ENCODE measurements at places on chromosomes 11 and 22.

- no peak for DNase-seq
These were observed at the start of gene TPH1 for GRCh38 chr11:18046116-18046777. Gene TPH1, minus strand, starts transcription at chr11:18046269. Its CDS starts 5,507 bp downstream, at chr11:18040762.

- no peak for DNase-seq
These were observed 72.6 kb downstream of the DEPDC5 start for GRCh38 chr22:31826443-31826842.

- DNase-seq = no peak
These were observed 34.8 kb upstream of the TTC12 start for GRCh38 chr11:113279591-113279990.

GRCh38 chr11:62928011-62928410 lies 6.8 kb upstream of the CHRM1 start:
- no peak for DNase-seq

DNA sequence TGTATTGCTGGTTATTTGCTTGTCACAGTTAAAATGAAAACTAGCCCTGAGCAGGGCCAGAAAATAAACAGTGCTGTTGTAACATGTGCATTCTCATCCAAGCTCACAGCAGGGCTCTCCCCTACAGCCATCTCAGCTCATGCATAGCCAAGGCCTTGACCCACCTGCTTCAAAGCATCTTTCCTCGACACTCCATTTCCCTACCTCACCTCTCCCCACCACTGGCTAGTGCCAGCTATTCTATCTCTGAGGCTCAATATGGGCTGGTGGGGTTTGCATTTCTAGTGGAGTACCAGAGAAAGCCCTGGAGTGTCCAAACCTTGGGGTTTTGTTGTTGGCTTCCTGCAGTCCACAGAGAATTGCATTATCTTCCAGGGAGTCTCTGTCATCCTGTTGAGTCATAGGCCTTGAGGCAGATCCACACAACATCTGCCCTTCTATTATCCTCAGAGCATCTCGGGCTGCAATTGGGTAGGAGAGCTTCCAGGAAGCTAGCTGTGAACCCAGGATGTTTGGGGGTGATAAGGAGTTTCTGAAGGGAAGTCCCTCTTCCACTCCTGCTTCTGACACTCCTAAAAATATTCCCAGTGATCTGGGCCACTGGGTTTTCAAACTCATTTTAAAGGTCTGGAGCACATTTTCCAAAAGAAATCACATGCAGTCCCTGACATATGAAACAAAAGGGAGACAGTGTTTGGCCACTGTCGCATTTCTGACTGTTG lies 36.1 kb upstream of the AMOTL1 start:
- DNase-seq = peak; percentile 79

- DNase-seq = no peak
These were observed 134.2 kb downstream of the RBFOX2 start for GRCh38 chr22:35894464-35894878.

DNA sequence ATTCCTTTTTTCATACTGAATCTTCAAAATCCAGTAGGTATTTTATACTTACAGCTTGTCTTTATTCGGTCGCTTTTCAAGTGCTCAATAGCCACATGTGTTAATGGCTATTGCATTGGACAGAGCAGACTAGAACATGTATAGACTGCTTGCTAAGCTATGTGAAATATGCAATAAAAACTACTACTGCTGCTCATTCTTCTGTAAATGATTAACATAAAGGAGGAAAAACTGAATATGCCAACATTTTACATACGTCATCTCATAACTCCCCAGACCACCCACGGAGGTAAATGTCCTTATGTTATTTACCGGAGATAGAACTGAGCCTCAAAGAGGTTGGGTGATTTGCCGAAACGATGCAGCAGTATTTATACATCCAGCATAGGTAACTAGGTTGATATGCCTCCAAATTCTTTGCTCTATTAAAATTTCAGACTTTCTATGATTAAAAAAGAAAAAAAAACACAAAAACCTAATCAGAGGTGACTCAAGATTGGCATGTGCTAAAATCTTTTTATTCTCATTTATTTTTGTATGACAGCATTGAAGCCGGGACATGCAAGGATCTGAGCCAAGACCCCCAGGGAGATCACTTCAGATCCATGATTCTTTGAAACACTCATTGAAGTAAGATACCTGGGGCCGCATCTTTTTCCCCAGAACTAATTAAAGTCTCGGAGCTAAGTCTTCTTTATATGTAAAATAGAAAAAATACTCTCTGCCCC lies 78.5 kb upstream of the OR5AK2 start:
- DNase-seq = no peak

DNA sequence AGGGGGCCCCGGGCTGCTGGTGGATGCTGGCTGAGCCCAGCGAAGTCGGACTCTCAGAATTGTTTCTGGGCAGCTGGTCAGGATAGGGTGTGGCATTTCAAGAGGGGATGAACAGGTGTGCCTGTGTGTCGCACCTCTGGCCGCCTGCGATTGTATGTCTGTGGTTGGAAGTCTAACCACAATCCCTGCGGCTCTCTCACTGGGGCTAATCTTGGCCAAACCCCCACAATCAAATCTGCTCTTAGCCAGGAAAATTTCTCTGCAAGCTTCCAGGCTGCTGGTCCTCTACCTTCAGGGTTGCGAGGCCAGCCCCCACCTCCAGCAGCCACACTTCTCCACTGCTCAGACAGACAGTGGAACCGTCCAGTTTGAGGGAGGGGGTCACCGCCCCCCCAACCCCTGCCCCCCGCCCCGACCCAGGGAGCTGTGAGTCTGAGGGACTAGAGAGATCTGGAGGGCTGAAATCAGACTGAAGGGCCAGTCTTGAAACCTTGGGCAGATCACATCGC lies 953 bp downstream of the ATG16L2 start:
- no peak for DNase-seq

GRCh38 chr11:17812865-17813187 lies 78.2 kb downstream of the KCNC1 start:
- no peak for DNase-seq

GRCh38 chr22:25219211-25219689 lies at the start of gene CRYBB2:
Gene CRYBB2, plus strand, starts transcription at chr22:25219639. Its CDS starts 1,791 bp downstream, at chr22:25221430.
- no peak for DNase-seq

DNA sequence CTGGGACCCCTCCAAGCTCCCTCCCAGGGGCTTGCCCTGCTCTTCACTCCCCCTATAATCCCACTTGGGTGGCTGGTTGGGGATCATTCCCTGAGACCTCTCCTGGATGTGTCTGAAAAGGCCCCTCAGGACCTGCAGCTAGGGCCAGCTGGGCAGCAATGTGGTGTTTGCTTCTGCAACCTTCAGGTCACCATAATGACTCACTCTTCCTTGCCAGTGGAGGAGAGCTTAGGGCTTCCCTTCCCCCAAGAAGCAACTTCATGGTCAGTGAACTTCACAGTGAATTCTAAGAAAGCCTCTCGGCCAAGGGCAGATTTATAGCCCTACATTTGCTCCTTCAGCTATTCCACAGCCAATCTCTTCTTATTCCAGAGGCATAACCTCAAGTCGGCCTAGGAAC lies 45.1 kb upstream of the TSPAN18 start:
- no peak for DNase-seq

DNA sequence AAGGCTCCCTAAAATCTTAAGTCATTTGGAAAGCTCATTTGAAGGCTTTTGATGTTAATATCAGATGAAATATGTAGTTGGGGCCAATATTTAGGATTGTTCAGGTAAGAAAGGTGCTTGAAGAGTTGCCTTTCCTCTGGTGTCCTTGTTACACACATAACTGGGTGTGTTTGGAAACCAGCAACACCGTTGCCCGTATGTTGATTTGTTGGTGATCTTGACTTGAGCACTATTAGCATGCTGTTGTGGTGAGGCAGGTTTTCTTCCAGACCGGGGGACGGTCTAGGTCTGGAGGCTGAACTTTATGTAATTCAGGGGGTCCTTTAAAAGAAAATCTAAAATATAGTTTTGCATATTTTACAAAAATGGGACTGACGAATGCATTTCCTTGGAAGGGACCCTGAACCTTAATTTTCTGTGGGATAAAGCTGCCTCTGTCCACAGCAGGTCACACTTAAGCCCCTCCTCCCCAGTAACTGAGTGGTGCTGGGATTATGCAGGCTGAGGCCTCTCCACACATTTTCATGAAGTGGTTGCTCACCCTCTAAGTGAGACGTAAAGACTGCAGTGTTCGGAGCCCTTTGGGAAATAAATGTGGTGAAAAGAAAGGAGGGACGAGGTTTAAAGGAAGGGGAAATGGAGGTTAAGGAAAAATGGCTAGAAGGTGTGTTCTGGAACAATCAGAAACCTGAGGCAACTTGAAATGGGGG lies 1.8 kb downstream of the YWHAH start:
- DNase-seq = no peak

GRCh38 chr11:36360826-36361415 lies 64.8 kb downstream of the PRR5L start:
- no peak for DNase-seq

- no peak for DNase-seq
These were observed at the start of gene IGSF22 for GRCh38 chr11:18726040-18726439. Gene IGSF22, minus strand, starts transcription at chr11:18726188. Its CDS starts 1,952 bp downstream, at chr11:18724236.

DNA sequence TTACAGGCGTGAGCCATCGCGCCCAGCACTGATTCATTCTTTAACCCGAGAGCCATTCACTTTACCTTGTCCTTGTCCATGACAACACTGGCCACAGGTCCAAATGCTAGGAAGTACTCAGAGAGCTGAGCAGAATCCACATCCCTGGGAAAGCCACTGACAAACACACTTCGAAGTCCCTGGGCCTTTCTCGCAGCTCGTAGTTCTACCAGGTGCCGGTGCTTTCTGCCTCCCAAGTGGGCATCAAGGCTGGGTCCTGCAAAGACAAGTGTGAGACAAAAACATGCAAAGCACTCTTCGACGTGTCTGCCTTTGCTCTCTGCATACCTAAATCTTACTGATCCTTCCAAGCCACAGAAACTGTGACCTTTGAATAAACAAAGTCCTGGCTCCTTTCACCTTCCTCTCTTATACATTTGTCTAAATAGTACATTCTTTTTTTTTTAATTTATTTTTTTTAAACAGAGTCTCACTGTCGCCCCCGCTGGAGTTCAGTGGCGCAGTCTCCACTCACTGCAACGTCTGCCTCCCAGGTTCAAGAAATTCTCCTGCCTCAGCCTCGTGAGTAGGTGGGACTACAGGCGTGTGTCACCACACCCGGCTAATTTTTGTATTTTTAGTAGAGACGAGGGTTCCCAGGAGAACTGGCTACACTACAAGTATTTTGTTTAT lies 2.2 kb downstream of the TUT1 start:
- DNase-seq = no peak

GRCh38 chr11:129447654-129448239 lies 72.1 kb downstream of the BARX2 start:
- no peak for DNase-seq

- DNase-seq = no peak
These were observed 19.7 kb downstream of the PARVG start for GRCh38 chr22:44200451-44200850.

GRCh38 chr11:75831915-75832502 lies 17.0 kb downstream of the UVRAG start:
- DNase-seq = no peak

DNA sequence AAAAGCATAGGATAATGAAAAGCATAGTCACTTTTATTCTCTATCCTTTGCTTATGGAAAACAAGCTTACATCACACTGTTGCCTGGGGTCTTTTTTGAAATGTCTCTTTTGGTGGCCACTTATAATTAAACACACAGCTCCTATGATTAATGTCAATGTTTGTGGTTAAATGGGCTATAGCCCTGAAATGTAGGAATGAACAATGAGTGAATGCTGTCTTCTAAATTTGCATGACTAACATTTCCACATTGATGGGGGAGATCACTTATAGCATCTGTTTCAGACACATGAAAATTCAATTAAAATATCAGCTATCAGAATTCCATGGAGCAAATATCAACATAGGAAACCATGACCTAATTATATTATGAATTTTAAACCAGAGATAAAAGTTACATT lies 171.4 kb upstream of the FAT3 start:
- no peak for DNase-seq

DNA sequence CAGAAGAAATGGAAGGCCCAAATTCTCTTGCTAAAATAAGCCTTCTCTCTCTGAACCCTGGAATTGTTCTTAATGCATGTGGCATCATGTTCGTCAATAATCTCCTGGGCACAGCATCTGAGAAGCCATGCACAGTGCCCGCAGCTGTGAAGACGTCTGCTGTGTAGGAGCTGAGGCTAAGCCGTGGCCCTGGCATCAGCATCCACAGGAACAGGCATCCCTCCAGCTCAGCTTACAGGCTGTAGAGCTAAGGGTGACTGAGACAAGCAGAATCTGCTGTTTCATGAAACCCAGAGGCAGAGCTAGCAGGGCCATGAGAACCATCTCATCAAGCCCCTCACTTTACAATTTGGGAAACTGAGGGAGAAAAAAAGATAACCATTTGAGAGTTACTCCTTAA lies 60.6 kb downstream of the SEZ6L start:
- peak; percentile 43 for DNase-seq

DNA sequence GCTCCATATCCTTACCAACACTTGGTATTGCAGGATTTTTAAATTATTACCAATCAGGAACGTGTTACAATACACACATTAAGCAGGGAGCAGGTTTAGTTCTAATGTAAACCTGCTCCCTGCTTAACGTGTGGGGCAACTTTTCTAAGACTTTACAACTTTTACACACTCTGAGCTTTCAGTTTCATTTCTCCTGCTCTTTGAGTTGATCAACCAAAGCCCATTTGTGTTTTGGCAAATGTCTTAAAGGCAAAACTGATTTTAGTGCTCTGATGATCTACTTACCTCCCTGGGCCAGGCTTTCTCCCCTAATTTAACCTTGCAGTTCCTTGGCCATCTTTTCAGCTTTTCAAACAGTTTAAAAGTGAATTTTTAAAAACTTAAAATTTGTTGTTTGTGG lies 70.9 kb downstream of the ZBTB44 start:
- no peak for DNase-seq

DNA sequence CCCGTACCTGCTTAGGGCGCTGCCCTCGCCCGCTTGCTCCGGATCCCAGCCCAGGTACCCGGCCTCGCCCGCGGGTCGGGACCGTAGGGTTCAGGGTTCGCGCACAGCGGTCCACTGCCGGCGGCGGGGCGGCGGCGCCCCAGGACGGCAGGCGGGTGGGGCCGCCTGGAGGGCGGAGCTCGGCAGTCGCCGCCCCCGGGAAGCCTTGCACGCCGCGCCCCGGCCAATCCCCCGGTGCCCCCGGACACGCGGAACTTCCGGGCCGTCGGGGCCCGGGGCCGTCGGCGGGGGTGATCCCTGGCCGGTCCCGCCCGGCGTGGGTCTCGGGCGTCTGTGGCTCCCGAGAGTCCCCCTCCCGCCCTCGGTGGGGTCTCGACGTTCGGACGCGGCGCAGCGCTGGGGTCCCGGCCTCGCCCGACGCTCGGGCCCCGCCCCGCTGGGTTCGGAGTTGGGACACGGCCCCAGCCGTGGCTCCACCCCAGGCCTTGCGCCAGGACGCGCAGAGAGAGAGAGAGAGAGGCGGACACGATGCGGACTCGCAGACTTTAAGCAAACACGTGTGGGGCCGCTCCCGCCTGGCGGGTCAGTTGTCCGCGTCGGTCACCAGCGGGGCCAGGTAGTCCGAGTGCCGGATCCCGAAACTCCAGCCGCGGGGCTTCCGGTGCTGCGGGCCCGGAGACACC lies at the start of gene TYMP:
TSS of gene TYMP (minus strand) at position 116 of the 683 bp plus-strand sequence. CDS start 303 bp downstream, outside the sequence.
- DNase-seq = no peak
